Bronchial epithelial cell (primary cell): ENCODE measurements at places on chromosomes 2 and 18. TPM values are rescaled to one million over a fixed set of nuclear protein-coding genes. Genes with fewer than 3 reads are reported as not detected.

MYCN gene
- not detected in 2 replicates for total RNA-seq

DLGAP1 gene
- total RNA-seq: 0.26 TPM in 1 of 2 replicates, not detected in the other

ABHD1 gene
- not detected in 2 replicates for total RNA-seq

SLC9A2 gene
- under 0.01 and 0.13 TPM in 2 replicates for total RNA-seq

FKBP1B gene
- 16.5 and 30.0 TPM in 2 replicates for total RNA-seq

DNA sequence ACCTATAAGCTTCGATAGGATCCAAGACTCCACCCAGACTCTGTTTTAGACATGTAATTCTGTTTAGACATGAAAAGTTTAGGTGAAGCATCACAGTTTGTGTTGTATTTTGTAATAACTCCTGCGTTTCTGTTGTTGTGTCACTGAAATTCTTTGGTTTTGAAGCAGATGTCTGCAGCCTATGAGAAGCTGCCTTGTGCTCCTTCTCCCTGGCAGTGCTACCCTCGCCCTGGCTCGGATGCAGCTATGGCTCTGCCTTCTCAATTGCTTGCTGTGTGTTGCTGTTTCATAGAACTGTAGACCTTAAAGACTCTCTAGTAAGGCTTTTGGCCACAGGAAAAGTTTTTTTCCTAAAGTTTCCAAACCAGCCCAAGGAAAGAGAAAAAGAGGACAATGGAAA is 40.2 kb upstream of the ZNF638 start:
- DNase-seq: no peak

GRCh38 chr2:206799083-206799482 is 33.7 kb downstream of the FASTKD2 start:
- peak; percentile 22 for DNase-seq

- no peak for DNase-seq
These were observed 42.7 kb downstream of the CIB4 start for GRCh38 chr2:26598336-26598995.

DNA sequence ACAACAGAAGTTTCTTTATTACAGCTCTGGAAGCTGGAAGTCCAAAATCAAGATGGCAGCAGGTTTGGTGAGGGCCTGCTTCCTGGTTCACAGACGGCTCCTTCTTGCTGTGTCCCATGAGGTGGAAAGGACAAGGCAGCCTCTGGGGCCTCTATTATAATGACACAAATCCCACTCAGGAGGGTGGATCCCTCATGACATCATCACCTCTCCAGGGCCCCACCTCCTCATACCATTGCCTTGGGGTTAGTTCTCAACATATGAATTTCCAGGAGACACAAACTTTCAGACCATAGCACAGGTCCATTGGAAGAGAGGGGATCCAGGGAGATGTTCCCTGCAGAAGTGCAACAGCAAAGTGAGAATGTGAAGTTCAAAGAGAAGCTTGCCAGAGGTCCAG is 202.8 kb downstream of the TFCP2L1 start:
- DNase-seq: no peak

GRCh38 chr18:31554776-31555175 is 36.9 kb upstream of the TTR start:
- DNase-seq: no peak

GRCh38 chr2:158546412-158547144 is 89.8 kb downstream of the PKP4 start:
- no peak for DNase-seq

DNA sequence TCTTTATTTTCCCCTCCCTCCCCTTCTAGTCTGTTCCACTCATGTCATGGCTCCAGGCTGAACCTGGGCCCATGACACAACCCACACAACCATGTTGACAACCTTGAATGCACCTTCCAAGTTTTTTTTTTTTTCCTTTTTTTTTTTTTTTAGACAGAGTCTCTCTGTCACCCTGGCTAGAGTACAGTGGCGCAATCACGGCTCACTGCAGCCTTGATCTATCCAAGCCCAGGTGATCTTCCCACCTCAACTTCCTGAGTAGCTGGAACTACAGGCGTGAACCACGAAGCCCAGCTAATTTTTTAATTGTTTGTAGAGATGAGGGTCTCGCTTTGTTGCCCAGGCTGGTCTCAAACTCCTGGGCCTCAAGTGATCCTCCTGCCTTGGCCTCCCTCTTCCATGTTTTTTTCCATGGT is 21.9 kb upstream of the ROCK2 start:
- DNase-seq: no peak

DNA sequence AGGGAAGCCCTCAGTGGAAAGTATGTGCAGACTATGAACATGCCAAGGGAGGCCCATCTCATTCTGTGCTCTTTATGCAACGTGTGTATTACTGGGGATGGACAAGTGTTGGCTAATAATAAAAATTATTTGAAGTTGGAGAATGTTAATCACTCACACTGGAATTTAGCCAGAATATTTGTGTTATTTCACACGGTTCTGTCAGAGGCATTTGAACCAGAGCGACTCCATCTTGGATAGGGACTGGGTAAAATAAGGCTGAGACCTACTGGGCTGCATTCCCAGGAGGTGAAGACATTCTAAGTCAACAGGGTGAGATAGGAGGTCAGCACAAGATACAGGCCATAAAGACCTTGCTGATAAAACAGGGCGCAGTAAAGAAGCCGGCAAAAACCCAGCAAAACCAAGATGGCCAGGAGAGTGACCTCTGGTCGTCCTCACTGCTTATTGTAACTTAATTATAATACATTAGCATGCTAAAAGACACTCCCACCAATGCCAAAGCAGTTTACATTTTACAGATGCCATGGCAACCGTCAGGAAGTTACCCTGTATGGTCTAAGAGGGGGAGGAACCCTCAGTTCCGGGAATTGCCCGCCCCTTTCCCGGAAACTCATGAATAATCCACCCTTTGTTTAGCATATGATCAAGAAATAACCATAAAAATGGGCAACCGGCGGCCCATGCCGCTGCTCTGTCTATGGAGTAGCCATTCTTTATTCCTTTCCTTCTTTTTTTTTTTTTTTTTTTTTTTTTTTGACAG is 2.6 kb upstream of the FZD5 start:
- no peak for DNase-seq

GRCh38 chr2:100013892-100014677 is 128.3 kb downstream of the AFF3 start:
- DNase-seq: peak; percentile 69

GRCh38 chr2:10891848-10892247 is 19.9 kb upstream of the KCNF1 start:
- no peak for DNase-seq

DNA sequence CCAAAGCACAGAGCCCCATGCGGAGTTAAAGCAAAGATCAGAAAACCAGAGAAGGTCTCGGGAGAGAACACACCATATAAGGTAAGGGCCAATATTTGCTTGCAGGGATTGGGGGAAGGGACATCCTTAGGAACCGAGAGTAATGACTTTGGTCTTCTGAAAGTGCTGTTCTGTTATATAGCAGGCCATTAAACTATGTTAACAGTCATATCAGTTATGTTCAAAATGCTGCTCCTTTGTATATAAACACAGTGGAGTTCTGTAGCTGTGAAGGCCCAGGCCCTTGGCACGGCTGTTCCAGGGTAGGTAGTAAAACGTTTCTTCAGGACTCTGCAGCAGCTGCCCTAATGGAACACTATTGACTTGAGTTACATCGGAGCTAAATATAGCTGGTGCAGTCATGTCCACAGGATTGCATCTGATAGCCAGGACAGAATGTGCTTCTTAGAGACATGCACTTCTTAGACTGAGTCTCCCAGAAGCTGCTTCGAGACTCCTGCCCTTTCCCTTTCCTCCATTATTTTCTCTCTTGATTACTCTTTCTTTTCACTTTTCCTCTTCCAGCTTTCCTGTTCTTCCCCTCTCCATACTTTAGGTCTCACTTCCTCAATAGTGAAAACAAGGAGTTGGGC is 122.4 kb downstream of the SETBP1 start:
- DNase-seq: no peak

DNA sequence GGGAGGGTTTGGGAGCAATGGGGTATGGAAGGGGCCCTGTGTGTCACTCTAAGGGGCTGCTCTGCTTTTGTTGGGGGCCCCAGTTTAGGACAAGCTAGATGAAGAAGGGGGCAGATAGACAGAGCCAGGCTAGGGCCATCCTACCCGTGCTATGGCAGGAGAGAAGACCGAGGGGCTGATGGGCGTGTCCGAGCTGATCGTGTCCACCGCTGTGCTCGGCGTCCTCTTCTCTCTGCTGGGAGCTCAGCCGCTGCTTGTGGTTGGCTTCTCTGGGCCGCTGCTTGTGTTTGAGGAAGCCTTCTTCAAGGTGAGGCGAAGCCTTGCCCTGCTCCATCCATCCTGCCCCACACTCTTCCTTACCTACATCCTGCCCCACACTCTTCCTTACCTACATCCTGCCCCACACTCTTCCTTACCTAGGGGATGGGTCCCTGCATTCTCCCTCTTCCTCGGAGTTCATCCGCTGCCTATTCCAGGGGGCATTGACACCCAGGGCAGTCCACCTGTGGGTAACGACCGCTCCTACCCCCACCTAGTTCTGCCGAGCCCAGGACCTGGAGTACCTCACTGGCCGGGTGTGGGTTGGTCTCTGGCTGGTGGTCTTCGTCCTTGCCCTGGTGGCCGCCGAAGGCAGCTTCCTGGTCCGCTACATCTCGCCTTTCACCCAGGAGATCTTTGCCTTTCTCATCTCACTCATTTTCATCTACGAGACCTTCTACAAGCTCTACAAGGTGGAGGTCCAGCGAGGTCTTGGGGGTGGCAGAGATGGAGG is 8.9 kb downstream of the SLC4A3 start:
- no peak for DNase-seq

GRCh38 chr18:75124551-75124950 is 84.4 kb downstream of the PTGR3 start:
- no peak for DNase-seq

DNA sequence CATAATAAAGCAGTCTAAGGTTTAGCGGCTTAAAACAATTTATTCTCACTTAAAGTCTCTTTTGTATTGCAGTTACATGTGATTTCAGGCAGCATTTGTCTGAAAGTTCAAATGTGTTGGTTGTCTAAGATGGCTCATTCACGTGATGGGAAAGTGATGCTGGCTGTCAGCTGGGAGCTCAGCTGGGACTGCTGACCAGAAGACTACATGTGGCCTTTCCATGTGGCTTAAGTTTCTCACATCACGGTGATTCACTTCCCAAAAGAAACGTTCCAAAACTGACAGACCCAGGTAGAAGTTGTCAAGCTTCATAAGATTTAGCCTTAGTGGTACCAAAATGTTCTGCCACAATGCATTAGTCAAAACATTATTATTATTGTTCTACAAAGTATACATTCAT is 76.9 kb downstream of the TMEM131 start:
- DNase-seq: no peak

- DNase-seq: peak; percentile 95
These were observed 585 bp downstream of the ABCA12 start for GRCh38 chr2:215137741-215138340.
